ENCODE measurements at places on chromosomes 6 and 20.

DNA sequence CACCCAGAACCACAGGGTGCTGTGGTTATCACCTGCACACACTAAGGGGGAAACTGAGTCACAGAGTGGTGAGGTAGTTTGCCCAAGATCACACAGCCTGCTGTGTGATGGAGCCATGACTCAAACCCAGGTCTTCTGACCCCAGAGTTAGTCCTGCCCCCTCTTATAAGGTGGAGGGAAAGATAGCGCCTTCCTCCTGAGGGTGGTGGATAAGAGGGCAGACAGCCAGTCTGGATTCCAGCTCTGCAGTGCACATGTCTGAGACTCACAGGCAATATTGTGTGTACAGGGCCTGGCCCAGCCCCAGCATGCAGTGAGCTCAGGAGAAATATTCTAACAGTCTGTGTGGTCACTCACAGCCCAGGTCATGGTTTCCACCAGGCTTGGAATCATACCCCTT lies 393.7 kb downstream of the CDH4 start:
- DNase-seq, result no peak

DNA sequence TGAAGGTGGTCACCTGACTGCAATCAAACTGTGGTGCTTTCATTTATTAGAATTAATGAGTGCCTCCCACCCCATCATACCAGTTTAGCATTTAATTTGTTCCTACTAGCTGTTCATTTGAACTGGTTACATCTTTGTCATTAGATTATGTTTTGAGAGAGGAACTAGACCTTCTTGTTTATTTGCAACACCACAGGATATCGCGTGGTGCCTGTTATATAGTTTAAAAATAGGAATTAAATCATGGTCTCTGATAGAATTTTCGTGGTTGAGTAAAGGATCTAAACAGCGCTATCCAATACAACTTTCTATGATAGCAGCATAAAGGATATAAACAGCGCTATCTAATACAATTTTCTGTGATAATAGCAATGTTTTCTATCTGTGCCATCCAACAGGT lies 2.8 kb downstream of the RPRD1B start:
- no peak for DNase-seq

GRCh38 chr6:141809901-141810300 lies 322.8 kb upstream of the GJE1 start:
- DNase-seq, result no peak

DNA sequence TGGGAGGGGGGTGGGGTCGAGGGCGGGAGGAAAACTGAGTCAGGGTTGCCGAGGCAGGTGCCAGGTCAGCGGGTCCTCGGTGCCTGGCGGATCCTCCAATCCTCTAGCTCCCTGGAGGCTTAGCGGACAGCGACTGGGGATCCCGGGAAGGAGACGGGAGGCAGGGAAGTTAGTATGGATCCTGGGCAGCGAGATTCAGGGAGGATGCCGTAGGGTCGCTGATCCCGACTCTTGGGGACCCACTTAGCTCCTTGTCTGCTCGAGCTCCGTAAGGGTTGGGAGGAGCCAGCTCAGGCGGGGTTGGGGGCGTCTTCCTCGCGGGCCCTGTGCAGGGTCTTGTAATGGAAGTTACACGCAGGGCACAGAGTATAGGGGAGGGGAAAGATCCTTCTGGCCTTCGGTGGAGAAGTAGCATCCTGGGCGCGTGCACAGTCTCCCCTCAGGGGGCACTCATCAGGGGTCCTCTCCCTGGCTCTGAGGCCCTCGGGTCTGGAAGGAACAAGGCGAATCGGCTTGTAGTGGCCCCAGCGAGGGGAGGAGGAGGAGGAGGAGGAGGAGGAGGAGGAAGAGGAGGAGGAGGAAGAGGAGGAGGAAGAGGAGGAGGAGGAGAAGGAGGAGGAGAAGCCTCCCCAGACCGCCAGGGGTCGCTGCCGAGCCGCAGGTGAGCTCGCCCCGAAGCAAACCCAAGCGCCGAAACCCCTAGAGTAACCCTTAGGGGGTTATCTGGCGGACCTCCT lies 6.4 kb upstream of the SLC12A5 start:
- DNase-seq, result no peak

- DNase-seq, result no peak
Measured at GRCh38 chr20:40942006-40942405, 86.6 kb upstream of the TOP1 start.

DNA sequence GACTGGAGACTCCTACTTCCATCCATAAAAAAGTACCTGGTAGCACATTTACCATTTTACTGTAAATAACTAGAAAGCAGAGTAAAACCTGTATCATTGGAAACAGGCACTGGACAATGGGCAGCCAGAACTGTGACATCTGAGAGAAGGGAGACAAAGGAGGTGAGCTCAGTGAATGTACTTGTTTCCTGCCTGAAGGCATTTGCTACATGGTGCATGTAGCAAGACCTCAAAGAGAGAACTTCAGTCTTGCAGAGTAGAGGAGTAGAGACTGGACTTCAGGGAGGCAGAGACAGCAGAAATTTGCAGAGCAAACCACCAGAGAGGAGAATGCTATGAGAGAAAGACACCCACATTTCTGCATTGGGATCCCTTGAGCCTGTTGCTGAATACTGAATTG lies 171.0 kb upstream of the CCN2 start:
- no peak for DNase-seq

- no peak for DNase-seq
Measured at GRCh38 chr20:38452880-38453624, 17.9 kb upstream of the SNHG17 start.

GRCh38 chr20:52889225-52889624 lies 82.9 kb upstream of the TSHZ2 start:
- DNase-seq, result no peak

- no peak for DNase-seq
Measured at GRCh38 chr6:106125925-106126435, 39.8 kb downstream of the PRDM1 start.

DNA sequence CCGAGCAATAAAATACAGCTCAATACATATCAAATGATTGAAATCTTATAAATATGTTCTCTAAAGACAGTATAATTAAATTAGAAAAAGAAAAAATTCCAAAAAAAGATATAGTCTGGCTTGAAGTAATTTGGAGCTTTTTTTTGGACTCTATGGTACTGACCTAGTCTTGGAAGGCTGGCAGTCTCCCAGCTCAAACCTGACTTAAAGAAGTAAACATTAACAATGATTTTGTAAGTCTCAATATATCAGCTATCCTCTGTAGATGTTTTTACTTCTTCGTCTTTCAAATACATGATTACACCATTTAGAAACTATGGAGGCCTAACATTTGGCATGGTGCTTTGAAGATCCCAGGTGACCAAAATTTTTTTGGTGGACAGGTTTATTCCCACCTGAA lies 14.2 kb downstream of the HINT3 start:
- no peak for DNase-seq

- DNase-seq, result no peak
Measured at GRCh38 chr6:40499215-40499614, 87.9 kb downstream of the LRFN2 start.

DNA sequence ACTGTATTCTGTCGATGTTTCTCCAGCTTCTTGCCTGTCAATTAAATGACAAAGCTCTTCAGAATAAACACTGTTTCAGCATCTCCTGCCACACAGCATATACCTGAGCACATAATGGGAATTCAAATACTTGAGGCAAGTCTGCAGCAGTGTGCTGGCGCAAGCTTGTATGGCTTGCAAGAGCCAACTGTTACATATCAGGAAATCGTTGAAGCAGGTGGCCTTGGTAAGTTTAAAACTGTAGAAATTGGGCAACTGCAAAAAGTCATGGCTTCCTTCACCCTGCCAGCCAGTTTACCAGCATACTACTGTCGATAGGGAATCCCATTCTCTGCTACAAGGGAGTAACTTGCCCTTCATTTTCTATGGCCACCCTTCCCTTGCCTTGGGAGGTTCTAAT lies 23.0 kb downstream of the CPNE1 start:
- DNase-seq, result no peak

DNA sequence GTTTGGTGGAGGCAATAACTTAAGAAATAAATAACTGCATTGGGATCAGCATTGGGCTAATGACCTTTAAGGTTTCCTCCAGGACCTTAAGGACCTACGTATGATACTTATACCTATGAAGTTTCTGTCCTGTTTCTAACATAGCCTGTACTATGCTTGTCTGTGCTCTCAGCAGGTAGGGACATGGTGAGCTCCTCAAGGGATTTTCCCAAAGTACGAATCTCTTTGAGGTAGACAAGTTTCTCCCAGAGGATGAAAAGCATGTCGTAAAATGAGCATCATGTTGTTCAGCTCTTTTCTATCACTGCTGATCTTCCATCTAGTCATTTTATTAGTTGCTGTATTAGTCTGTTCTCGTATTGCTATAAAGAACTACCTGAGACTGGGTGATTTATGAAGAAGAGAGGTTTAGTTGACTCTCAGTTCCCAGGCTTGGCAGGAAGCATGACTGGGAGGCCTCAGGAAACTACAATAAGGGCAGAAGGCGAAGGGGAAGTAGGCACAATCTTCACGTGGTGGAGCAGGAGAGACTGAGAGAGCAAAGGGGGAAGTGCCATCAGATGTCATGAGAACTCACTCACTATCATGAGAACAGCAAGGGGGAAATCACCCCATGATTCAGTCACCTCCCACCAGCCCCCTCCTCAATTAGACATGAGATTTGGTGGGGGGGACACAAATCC lies 77.8 kb upstream of the TGM3 start:
- DNase-seq, result no peak

- DNase-seq, result peak; percentile 15
Measured at GRCh38 chr6:161029195-161029809, 37.7 kb downstream of the MAP3K4 start.

DNA sequence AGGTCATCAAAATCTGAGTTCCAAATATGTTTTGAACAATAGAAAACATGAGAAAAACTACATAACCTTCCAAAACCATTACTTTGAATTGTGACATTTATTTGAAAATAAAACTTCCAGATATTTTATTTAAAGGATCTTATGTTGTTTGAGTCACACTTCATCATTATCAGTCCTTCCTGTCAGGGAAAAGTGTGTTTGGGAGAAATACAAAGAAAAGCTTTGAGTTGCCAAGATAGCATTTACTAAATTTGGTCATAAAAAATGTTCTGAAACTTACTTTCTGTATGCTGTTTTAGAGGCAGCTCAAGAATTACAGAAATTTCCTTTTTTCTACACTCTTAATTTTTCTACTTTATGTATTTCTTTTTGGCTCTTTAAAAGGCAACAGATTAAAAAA lies 208.2 kb upstream of the RIN2 start:
- no peak for DNase-seq

DNA sequence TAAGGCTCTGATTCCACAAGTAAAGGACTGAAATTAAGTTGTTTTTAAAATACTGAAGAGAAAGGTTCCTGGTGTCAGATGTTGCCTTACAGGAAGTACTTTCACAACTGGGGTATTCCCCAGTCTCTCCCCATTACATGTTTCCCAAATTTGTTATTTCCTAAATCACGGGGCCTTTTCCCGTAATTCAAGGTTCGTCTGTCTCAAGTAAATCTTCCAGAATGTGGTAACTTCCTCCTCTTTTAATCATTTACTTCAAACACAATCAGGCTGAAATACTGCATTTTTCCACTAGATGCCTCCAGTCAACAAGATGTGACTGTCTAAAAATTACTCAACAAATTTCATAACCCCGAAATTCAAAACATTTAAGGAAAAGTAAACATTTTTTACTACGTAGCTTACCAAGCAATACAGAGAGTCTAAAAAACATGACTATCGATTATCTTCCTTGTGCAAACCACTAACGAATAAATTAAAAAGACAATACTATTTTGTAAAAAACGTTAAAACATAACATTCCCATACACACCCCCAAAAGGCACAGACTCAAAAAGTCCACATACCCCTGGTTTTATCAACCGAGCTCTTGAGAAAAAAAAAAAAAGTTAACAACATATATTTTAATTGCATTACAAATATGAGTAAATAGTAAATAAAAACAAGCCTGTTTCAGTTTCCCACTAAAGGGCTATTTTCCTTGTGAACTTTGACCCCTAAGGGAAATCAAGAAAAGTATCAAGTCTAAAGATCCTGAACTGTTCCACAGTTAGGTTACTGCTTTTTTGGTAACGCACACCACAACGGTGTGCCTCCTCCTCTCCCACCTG lies 1.7 kb downstream of the SOD2 start:
- peak; percentile 54 for DNase-seq

GRCh38 chr6:81708113-81708699 lies 44.3 kb downstream of the TENT5A start:
- DNase-seq, result no peak

DNA sequence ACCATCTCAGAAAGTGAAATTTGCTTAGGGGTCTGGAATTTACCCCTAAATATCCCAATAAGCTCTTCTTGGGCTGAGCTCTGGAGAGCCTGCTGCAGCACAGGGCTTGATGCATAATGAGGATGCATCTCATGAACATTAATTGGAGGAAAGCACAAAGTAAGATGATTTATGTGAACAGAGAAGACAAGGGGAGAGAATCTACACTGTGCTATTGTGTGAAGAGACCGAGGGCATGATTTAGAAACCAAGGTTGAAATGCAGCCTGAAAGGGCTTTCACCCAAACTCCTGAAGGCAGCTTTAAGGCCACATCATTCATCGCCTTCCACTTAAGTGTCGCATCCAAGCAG lies 27.8 kb upstream of the GPR63 start:
- no peak for DNase-seq

- no peak for DNase-seq
Measured at GRCh38 chr6:1686117-1687098, 76.7 kb downstream of the FOXC1 start.

GRCh38 chr20:3000852-3001523 lies 42.4 kb upstream of the GNRH2 start:
- peak; percentile 15 for DNase-seq

GRCh38 chr20:51500311-51500710 lies 42.2 kb downstream of the NFATC2 start:
- DNase-seq, result no peak

DNA sequence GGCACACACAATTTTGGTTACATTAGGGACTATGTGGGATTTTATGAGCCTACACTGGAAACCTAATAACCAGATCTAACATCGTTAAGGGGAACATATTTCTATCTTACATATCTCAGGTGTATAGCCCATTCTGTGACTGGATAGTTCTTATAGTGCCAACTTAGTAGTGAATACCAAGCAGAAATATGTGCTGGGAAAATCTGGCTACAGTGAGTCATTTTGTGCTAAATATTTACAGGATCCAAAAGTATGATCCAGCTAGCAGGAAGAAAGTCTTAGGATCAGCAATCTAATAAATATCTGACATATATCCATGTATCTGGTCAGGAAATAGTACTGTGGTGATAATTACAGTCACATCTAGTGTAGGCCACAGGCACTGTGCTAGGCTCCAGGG lies 94.6 kb upstream of the INSM1 start:
- no peak for DNase-seq

- peak; percentile 50 for DNase-seq
Measured at GRCh38 chr20:53606364-53606985, 12.8 kb upstream of the ZNF217 start.

DNA sequence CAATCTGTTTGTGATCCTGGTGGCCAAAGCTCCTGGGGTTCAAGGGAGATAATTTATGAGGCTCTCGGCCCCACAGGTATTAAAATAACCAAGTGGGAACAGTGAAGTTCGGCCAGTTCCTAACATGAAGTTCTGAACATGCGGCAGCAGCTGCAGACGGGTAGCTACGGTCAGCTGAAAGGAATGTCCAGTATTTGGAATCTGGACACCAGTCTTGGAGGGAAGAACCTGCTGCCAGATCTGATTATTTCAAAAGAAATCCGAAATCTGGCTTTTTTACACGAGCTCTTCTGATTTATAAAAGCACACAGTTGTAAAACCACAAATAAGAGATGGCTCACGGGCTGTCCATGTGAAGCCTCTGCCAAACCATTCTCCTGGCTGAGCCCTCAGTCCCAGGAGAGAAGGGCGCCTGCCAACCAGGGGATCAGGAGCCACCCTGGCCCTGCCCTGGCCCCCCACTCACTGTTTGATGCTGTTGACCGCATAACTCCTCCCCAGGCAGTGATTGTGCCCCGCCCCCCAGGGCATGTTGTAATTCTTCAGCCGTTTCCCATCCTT lies 28.2 kb upstream of the KCNB1 start:
- no peak for DNase-seq
